Stimulated activated CD8-positive, alpha-beta memory T cell treated with anti-CD3 and anti-CD28 coated beads, Interleukin-15, amount 100 ng/mL, for 24 hours (primary cell): ENCODE measurements at places on chromosomes 1 and 21.

DNA sequence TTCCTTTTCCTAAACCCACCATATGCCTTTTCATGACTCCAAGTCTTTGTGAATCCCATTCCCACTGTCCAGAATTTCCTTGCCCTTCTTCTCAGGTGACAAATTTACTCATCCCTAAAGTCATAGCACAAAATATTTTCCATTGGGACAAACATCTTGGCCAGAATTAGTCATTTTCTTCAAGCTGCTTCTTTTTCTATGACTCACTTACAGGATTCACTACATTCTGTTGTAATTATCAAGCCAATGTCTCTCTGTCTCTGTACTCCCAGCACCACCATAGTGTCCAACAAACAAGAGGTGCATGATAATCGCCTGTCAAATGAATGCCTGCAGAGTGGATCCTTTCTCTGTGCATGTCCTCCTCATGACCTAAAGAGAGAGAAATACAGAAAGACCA lies 37.8 kb downstream of the SGIP1 start:
- DNase-seq = no peak

- no peak for DNase-seq
Observed at GRCh38 chr1:41626146-41626545, 141.7 kb upstream of the EDN2 start.

DNA sequence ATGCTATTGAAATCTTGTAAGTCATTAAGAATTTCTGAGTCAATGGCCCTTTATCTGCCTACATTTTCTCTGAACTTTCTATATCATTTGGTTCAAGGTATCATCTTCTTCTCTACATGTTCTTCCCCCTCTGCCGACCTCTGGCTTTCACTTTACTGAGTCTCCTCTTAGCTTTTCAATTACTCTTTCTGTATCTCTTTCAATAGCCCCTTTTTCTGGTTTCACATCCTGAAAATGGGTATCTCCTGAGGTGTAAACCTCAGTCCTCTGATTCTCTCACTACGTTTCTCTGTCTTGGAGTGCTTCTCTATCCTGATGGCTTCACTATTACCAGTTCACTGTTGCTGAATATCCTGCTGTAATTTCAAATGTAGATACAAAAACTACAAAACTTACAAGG lies 98.9 kb downstream of the LYST start:
- DNase-seq = no peak

DNA sequence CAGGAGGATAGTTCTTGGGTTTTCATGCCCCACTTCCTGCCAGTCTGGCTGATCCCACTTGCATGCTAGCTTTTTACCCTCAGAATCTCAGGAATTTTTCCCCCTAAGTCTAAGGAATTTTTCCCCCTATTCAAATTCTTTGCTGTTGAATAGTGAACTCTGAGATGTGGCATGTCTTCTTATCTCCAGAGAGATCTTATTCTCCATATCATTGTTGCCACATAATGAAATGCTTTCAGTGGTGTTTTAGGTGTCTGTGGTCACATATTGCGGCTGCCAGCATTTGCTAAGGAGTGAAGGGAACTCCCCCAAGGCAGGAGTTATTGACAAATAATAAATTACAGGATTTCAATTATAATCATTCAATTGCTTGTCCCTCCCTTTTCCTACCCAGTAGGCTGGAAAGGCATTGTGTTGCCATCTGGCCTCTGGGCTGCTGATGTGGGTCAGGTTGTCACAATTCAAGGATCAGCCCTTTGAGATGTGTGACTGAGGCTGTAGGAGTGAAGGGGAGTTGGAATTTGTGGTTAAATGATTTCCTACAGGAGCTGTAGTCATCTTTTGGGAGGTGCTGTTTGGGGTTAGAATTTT lies 3.9 kb upstream of the FLG start:
- DNase-seq = no peak

GRCh38 chr1:231597971-231598370 lies 28.6 kb upstream of the DISC1 start:
- DNase-seq = no peak

DNA sequence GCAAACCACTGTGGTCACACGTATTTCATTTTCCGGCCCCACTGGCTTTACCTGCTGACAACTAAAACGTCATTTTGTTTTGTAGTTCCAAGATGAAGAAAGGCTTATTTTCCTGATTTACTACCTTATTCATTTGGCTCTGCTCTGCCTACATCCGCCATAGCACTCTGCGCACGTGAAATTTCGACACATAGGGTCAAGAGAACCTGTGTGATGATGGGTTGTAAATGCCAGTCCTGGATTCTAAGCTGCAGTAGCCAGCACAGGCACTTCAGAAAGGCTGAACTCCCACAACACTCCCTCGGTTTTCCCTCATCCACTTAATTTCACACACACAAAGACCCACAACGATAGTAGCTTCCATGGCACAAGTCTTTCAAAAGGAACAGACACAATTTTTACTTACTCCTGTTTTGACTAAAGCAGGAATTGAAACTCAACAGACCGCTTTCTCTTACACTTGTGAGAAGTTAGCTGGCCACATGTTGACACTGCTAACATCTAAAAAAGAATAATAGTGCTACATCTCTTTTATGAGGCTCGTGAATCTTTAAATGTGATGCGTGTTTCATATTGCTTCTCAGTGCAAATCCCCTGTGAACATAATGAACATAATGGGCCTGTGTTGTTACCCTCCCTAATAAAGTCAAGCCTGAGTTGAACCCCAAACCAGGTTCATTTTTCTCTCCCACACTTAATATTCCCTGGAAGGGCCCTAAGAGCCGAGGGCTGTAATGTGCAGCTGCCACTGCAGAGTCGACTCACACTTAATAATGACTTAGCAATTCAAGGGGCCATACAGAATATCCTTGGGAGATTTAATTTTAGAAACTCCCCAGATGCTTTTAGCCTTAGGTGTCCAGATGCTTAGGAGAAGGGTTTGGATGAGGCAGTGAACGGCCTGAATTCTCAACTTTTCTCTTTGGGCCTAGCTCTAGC lies 1.5 kb upstream of the RUNX1 start:
- DNase-seq = no peak

- DNase-seq = no peak
Observed at GRCh38 chr21:29376556-29376955, 77.8 kb downstream of the BACH1 start.

GRCh38 chr1:158177700-158178450 lies 2.8 kb upstream of the CD1D start:
- no peak for DNase-seq

DNA sequence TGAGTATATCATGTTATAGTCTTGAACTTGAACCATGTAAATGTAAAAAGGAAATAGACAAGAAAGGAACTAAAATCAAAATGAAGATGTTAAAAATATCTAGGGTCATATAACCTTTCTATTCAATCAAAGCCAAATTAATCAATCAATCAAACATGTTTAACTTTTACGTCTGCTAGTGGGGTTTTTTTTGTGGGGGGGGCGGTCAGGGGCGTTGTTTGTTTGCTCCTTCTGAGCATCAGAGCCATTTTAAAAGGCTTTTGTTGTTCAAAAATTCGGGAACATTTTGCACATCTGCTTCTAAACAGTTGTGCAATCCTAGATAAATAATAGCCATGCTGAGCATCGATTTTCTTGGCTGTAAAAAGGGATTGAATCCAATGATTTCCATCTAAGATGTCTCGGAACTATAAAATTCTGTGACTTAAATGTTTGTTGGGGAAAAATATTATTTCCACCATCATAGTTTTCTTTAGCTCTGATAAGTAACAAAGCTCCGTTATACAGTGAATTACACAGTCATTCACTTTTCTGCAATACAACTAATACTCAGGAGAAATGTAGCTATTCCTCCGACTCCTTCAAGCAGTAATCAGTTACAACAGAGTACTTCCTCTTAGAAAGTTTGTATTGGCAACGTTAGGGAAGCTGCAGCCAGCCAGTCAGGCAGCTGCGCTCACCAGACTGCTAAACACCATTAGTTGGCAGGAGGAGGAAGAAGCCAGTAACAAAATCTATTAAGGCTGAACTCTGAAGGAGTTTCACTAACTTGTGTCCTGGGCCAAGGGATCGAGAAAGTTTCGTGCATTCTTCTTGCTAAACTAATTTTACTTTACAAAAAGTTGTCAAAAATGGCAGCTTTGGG lies 2.2 kb downstream of the SPATA6 start:
- no peak for DNase-seq

- DNase-seq = no peak
Observed at GRCh38 chr1:43858324-43858723, 75.3 kb upstream of the ARTN start.

- DNase-seq = no peak
Observed at GRCh38 chr1:237303929-237304328, 261.9 kb downstream of the RYR2 start.

DNA sequence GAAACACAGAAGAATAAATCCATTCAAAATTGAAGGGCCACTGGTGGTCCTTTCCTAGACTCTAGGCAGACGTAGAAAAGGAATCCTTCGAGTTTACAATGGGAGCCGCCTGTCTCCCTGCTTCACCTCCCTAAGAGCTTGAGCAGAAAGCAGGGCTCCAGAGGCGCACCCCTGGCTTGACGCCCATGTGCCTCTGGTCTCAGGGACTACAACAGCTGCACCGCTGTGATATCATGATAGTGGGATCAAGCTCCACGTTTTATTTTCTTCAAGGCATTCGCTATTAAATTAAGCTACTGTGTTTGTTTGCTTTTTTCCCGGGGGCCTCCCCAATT lies 403 bp upstream of the C1orf122 start:
- DNase-seq = no peak

DNA sequence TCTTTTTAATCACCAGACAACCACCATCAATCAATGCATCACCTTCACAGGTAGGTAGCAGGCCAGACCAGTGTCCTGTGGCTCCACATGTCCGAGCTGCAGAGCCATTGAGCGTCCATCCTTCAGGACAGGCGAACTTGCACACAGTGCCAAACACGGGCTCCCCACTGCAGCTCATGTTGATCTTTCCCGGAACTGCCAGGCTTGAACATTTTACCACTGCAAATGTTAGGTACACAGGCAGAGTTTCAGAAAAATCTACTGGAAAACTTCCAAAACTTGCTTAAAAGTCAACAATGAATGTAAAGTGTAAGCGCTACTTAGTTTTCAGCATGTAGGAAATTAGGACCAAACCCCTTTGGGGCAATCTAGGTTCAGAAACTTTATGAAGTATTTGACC lies 6.6 kb downstream of the SELE start:
- DNase-seq = no peak

DNA sequence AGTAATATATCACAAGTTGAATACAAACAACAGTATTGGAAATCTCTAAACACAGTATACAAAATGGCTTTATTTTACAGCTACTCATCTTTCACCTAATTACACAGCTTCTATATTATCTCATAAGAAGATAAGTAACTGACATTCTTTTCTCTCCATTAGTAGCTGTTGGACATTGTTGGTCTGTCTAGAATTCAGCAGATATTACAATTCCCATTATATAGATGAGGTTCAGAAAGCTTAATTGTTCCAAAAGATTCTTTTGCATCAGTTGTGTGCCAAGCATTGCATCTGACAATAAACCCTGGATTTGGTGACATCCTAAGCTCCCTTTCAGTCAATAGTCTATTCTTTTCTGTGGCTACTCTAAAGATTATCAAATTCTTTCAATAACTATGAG lies 187.0 kb downstream of the NTMT2 start:
- DNase-seq = no peak

GRCh38 chr21:46056450-46056903 lies 41.4 kb upstream of the COL6A2 start:
- DNase-seq = no peak

GRCh38 chr1:98277118-98277517 lies 356.3 kb upstream of the DPYD start:
- DNase-seq = no peak

DNA sequence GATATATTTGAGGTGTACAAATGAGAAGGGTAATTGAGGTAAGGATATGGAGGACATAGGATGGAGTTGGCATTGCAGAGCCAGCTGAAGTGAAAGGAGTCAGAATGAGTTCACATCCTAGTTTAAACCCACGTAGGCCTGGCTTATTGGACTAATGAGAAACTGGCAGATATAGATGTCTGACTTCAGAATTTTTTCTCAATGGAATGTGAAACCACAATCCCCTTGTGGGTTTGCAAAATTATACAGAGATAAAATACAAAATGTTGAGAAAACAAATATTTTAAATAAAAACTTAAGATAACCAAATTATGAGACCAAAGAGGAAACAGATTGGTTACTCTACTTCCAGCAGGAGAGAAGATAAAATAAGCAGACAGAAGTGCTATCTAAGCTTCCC lies 277.4 kb upstream of the LRRC7 start:
- DNase-seq = no peak

DNA sequence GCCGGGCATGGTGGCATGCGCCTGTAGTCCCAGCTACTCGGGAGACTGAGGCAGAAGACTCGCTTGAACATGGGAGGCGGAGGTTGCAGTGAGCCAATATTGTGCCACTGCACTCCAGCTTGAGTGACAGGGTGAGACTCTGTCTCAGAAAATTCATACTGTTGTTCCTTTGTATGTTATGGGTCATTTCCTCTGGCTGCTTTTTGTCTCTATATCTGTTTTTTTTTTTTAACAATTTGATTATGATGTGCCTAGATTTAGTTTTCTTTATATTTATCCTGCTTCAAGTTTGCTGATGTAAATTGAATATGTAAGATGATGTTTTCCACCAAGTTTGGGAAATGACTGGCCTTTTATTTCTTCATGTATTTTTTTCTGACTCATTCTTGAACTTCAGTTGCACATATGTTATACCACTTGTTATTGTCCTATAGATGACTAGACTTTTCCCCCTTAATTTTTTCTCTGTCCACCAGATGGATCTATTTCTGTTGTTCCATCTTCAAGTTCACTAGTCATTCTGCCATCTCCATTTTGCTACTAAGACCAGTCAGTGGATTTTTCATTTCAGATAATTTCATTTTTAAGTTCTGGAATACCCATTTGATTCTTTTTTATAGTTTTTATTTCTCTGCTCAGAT lies 173.5 kb downstream of the GALNT2 start:
- DNase-seq = no peak

- no peak for DNase-seq
Observed at GRCh38 chr1:52288286-52288685, 77.7 kb downstream of the CC2D1B start.

- DNase-seq = no peak
Observed at GRCh38 chr1:150484861-150485260, 2.4 kb upstream of the TARS2 start.

DNA sequence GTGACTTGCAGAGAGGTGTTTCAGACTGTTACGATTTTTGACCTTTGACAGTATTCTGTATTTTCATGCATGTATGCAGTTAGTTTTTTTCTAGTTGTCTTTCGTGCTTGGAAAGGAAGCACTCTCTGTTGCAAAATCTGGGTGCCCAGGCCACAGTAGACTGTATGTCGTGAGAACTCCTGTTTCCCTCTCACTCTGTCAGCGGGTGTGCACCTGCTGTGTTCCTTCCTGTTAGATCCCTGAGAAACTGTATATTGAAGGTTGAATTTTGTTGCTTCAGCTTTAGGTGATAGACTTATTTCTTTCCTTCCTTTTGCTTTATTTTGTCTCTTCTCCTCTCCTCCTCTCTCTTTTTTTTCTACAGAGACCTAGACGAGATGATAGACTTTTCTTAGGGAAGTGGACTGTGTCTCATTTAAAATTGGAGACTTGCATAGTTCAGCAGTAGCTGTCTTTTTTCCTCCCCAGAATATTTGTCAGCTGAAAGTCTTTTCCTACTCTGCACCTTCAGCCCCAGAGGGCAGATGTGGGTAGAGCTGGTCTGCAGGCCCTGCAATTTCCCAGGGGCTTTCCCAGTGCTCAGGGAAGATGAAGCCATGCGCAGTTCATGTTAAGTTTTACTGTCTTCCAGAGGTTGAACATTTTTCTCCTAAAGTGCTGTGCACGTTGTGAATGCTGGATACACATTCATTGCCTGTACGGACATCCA lies 1.4 kb downstream of the TRAPPC10 start:
- no peak for DNase-seq

- no peak for DNase-seq
Observed at GRCh38 chr1:201175820-201176500, 14.7 kb upstream of the IGFN1 start.
